ENCODE measurements at places on chromosomes 7 and 10.

- peak; percentile 53 for DNase-seq
Measured at GRCh38 chr10:124315591-124316270, 103.0 kb downstream of the OAT start.

DNA sequence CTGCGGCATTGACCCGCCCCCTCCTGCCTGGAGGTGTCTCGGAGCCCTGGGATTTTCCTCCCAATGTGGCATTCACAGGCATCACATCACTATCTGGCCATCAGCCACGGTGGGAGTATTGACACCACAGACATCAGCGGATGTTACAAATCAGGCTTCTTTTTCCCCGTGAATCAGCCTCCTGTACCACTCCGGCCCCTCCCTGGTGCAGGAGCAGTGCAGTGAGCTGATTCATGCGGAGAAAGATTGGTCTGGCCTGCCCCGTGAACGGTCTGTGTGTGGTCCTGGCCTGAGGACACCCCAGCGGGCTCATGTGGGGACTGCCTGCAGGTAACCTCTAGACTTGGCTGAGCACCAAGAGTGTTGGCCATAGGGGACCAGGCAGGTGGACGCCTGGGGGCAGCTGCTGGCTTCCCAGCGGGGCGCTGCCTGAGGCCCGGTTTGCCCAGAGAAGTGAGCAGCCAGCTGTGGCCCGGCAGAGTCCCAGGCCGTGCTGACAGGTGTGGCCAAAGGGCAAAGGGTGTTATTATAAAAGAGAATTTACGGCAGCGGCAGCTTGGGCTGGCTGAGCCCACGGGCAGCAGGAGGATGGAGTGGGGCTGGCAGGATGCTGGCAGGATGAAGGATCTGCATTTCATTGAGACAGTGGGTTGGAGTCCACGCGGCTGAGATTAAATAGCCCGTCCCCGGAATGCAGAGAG lies 32.1 kb upstream of the GNA12 start:
- DNase-seq: no peak

GRCh38 chr10:133249094-133249780 lies 11.6 kb downstream of the VENTX start:
- no peak for DNase-seq

GRCh38 chr7:102122026-102122425 lies 164.6 kb upstream of the SH2B2 start:
- DNase-seq: peak; percentile 60

GRCh38 chr10:76055963-76056362 lies 624.5 kb downstream of the LRMDA start:
- DNase-seq: no peak

- DNase-seq: no peak
Measured at GRCh38 chr7:6290319-6290741, 17.9 kb upstream of the CYTH3 start.

GRCh38 chr10:14253079-14253478 lies 77.6 kb downstream of the FRMD4A start:
- DNase-seq: no peak

- DNase-seq: peak; percentile 35
Measured at GRCh38 chr7:21580073-21580521, 37.3 kb downstream of the DNAH11 start.

- DNase-seq: no peak
Measured at GRCh38 chr7:133572087-133572486, 319.2 kb downstream of the EXOC4 start.

All from OCI-M1 (cell line).